Liver (tissue), 10 donors: ENCODE measurements at places on chromosomes 1 and 21. TPM values are rescaled to one million over a fixed set of nuclear protein-coding genes. Genes with fewer than 3 reads are reported as not detected.

The PCBP3 gene
- total RNA-seq, result 1.6 TPM

DNA sequence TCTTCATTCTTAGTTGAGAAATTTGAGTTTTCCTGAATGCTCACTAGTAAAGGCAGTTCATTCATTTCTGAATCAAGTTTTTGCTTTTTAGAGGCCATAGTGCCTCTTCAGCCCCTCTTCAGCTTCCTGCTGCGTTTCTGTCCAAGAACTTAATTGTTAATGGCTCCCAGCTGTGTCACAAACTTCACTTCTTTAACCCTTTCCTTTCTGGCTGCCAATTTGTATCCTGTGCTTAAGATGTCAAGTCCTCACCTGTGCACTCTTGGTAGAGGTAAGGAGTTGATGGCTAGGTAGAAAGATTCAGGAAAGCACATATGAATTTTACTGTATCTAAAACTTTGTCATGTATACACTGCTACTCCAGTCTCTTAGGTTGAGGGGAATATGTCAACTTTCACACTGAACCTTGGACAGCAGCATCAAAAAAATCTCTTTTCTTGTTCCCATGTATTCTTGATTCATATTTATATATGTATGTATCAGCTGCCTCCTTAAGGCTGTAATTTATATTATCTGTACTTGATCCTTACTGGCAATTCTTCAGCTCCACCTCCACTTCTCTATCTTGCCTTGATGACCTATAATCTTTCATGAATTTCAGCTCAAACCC is 612.8 kb downstream of the LMO4 start:
- no peak overlapping the region for H3K27ac ChIP-seq
- no peaks in the 10 kb centered on the region for H3K27me3 ChIP-seq
- H3K36me3 ChIP-seq, result no peaks in the 10 kb centered on the region
- no peak for DNase-seq
- no peaks in the 10 kb centered on the region for H3K4me1 ChIP-seq
- H3K4me3 ChIP-seq, result no peak overlapping the region

The SYCP1 gene
- total RNA-seq, result 0.89 TPM

- H3K27ac ChIP-seq, result no peak overlapping the region
- H3K4me3 ChIP-seq, result no peak overlapping the region
- H3K4me1 ChIP-seq, result no peaks in the 10 kb centered on the region
- no peaks in the 10 kb centered on the region for H3K36me3 ChIP-seq
- H3K27me3 ChIP-seq, result peaks cover 2% of the 10 kb centered on the region
These were observed 253.7 kb upstream of the FOXD3 start for GRCh38 chr1:63068626-63069025.

- H3K4me1 ChIP-seq, result no peaks in the 10 kb centered on the region
- no peak overlapping the region for H3K27ac ChIP-seq
- H3K27me3 ChIP-seq, result no peaks in the 10 kb centered on the region
- H3K36me3 ChIP-seq, result peaks cover 3% of the 10 kb centered on the region
These were observed 99.1 kb downstream of the PKN2 start for GRCh38 chr1:88783145-88783544.

GRCh38 chr1:32869923-32870614 is 643 bp downstream of the FNDC5 start:
- H3K36me3 ChIP-seq, result no peaks in the 10 kb centered on the region
- H3K27me3 ChIP-seq, result no peaks in the 10 kb centered on the region
- DNase-seq, result no peak
- H3K4me1 ChIP-seq, result peaks cover 31% of the 10 kb centered on the region

DNA sequence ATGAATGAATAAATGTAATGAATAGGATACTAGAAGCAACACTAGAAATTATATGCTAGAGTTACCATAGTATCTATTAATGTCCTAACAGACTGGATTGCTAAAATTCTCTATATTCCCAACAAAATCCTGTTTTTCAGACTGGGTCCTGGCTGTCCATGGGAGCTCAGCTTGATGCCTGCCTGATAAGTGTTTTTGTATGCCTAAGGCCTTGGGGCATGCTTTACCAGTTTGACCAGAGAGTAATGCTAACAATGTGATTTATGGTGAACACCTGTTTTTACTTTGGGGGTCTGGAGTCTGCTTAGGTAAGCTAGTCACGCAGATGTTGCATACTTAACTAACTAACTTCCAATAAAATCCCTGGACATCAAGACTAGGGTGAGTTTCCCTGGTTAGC is 318.8 kb upstream of the DEPDC1 start:
- no peak for DNase-seq
- H3K36me3 ChIP-seq, result no peaks in the 10 kb centered on the region
- H3K27me3 ChIP-seq, result no peaks in the 10 kb centered on the region

- H3K4me3 ChIP-seq, result no peak overlapping the region
- no peaks in the 10 kb centered on the region for H3K4me1 ChIP-seq
- DNase-seq, result no peak
- no peaks in the 10 kb centered on the region for H3K27me3 ChIP-seq
These were observed 119.1 kb upstream of the ADAR start for GRCh38 chr1:154726896-154727753.

DNA sequence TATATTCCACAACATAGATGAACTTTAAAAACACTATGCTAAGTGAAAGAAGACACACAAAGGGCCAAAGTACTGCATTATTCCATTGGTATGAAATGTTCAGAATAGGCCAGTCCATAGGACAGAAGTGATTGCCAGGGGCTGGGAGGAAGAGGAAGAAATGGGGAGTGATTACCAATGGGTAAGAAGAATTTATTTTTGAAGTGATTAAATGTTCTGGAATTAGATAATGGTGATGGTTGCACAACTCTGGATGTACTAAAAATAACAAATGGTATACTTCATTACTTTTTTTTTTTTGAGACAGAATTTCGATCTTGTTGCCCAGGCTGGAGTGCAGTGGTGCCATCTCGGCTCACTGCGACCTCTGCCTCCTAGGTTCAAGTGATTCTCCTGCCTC is 61.7 kb downstream of the CHD5 start:
- no peak overlapping the region for H3K27ac ChIP-seq
- no peak for DNase-seq
- no peak overlapping the region for H3K4me3 ChIP-seq
- no peaks in the 10 kb centered on the region for H3K4me1 ChIP-seq
- no peaks in the 10 kb centered on the region for H3K27me3 ChIP-seq

The AGBL4 gene
- 0.75 TPM for total RNA-seq

The ETNK2 gene
- 24.5 TPM for total RNA-seq

The ETS2 gene
- total RNA-seq, result 90.7 TPM

DNA sequence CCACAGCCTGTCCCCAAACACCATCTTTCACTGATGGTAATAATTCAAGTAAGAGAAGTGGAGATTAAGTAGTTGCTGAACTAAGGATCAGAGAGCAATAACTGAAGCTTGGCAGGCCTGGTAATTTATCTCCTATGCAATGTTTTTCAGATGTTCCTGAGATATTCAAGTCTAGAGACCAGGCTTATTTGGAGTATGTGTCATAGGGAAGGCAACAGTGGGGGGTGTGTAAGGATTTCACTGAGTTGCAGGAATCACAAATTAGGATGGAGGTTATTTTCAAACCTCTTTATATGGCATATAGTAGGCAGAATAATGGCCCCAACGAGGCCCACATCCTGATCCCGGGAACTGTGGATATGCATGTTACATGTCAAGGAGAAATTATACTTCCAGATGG is 171.7 kb downstream of the KCNJ6 start:
- H3K4me1 ChIP-seq, result no peaks in the 10 kb centered on the region
- DNase-seq, result no peak
- no peaks in the 10 kb centered on the region for H3K27me3 ChIP-seq
- H3K27ac ChIP-seq, result no peak overlapping the region

GRCh38 chr1:9253004-9253403 is 18.4 kb downstream of the H6PD start:
- no peak for DNase-seq
- peaks cover 29% of the 10 kb centered on the region for H3K36me3 ChIP-seq
- H3K27ac ChIP-seq, result no peak overlapping the region

GRCh38 chr1:54161495-54162168 is 8.8 kb upstream of the CDCP2 start:
- H3K36me3 ChIP-seq, result no peaks in the 10 kb centered on the region
- no peak overlapping the region for H3K27ac ChIP-seq
- no peak for DNase-seq
- H3K27me3 ChIP-seq, result no peaks in the 10 kb centered on the region
- H3K4me3 ChIP-seq, result no peak overlapping the region
